Frontal cortex (tissue), 4 donors: ENCODE measurements at places on chromosomes 13 and 19.
A peak's percentile ranks its signal among the peaks of the same experiment; 100 is the strongest.

- no peak for DNase-seq
Observed at GRCh38 chr13:83549671-83550070, 332.6 kb downstream of the SLITRK1 start.

GRCh38 chr19:1809678-1810077 is 2.4 kb downstream of the ATP8B3 start:
- DNase-seq, result no peak

GRCh38 chr13:60260440-60260839 is 96.7 kb upstream of the DIAPH3 start:
- no peak for DNase-seq

- DNase-seq, result no peak
Observed at GRCh38 chr13:47959468-47960247, 41.4 kb downstream of the SUCLA2 start.

GRCh38 chr13:85241060-85241459 is 558.2 kb downstream of the SLITRK6 start:
- DNase-seq, result no peak

DNA sequence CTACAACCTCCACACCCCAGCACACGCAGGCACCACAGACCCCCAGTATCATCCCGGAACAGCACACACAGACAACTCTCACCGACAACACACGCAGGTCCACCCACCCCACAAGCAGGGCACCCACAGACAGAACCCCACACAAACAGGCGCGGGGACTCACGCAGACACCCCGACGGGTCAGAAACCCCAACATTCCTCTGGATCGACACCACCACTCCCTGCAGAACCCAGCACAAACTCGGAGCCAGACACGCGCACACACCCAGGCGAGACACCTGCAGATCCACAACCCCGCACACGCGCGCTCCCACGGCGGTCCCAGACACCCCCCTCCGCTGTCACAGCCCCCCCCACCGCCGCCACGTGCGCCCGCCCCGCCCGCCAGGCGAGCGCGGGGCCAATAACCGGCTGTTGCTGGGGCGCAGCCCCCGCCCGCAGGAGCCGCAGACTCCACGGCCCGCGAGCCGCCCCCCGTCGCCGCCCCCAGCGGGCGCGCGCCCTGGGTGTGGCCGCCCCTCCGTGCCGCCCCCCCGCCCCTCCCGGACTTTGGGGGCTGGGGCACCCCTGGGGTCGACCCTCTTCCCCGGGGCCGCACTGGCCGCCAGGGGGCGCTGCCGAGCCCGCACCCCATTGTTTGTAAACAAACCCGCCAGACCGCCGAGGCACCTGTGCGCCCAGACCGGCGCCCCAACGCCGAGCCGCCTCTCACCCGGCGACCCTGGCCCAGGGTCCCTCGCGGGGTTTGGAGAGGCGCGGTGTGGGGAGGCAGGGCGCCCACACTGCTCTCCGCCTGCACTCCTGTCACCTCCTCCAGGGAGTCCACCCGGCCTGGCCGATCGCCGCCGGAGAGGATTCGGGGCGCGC is 712 bp downstream of the BBC3 start:
- DNase-seq, result peak; percentile 70

GRCh38 chr13:107743100-107743499 is 472.2 kb downstream of the LIG4 start:
- DNase-seq, result no peak

GRCh38 chr19:13018035-13018914 is 23.0 kb downstream of the NFIX start:
- peak; percentile 42 for DNase-seq

DNA sequence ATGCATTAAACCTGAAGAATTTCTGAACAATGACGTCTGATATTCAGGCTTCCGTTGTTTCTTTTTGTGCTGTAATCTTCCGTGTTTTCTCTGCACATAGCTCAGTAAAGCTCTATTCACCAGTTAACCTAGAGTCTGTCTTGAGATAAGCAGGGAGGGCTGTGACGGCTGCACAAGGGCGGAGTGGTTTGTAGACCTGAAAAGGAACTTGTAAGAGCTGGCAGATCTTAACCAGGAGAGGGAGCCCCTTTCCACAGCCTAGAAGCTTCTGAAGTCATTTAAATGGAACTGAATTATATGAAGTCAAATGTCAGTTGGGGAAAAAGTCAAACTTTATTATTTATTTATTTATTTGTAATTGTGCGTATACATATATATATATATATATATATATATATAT is 27.5 kb downstream of the DPRX start:
- peak; percentile 54 for DNase-seq

DNA sequence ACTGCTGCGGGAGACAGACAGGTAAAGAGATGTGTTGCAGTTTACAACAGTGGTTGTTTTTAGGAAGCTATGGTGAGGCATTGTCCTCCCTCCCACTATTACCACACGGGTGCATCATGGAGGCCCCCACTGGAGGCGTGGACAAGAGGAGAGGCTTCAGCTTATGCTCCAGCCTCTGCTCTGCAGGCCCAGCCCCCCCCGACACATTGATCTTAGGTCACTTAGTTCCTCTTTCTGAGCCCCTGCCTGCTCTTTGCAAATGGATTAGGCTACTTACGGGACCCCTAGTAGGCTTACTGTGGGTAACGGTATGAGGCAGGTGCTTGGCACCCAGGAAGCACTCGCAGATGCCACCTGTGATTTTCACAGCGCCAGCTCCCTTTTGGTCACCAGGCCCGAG is 123.9 kb downstream of the SLC7A1 start:
- DNase-seq, result no peak

GRCh38 chr19:2453431-2454025 is 3.2 kb downstream of the LMNB2 start:
- DNase-seq, result no peak

DNA sequence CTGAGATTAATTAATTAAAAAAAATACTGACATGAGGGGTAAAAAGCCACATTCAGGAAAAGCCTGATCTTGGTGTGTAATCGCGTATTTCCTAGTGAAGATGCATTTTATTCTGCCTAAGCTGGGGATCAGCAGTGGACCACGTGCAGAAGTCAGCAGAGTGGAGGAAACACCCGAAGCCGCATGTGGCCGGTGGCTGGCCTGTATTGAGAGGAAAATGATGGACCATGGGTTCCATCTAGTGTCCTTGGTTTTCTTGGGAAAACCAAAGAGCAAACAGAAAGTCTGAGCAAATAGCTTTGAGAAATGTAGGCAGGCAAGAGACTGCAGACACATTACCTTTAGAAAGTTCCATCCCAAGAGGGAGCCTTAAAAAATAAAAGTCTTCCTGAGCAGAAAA is 23.7 kb upstream of the SHISA2 start:
- no peak for DNase-seq

GRCh38 chr19:29663861-29664752 is 1.2 kb upstream of the PLEKHF1 start:
- no peak for DNase-seq

DNA sequence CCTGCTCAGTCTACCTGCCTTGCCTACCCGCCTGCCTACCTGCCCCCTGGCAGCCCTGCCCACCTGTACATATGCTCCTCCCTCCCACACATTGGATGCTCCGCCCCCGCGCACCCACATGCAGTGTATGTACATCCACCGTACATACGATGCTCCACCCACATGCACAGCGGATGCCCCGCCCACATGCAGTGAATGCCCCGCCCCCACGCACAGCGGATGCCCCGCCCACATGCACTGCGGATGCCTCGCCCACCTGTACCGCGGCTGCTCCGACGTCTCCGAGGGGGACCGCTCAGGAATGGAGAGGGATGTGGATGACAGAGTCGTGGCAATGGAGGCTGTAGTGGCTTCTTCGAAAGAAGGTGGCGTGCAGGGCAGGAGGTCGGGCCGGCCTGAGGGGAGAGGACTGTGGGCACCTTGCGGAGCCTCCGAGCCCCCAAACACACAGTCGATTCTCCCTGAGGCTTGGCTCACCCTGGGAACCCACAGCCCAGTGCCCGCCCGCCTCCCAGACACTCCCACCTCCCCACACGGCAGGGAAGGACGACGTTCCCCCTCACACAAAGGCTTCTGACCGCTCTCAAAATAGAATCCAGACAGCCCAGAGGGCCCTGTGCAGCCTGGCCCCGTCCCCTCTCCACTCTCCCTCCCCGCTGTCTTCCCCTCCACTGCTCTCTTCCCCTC is 16.5 kb upstream of the CACTIN start:
- no peak for DNase-seq

DNA sequence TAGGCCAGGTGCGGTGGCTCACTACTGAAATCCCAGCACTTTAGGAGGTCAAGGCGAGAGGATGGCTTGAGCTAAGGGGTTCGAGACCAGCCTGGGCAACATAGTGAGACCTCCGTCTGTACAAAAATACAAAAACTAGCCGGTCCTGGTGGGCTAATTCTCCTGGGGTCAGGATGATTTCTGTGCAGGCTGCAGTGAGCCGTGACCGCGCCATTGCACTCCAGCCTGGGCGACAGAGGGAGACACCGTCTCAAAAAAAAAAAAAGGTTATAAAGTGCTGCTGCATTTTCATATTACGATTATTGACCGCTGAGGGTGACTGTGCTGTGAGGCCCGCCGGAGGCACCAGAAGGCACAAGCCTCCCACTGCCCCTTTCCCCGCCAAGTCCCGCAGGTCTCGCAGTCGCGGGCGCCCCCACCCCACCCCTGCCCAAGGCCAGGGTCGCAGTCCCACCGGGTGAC is 477 bp upstream of the PLEKHF1 start:
- DNase-seq, result no peak

- DNase-seq, result no peak
Observed at GRCh38 chr13:102191951-102192502, 209.8 kb downstream of the FGF14 start.

DNA sequence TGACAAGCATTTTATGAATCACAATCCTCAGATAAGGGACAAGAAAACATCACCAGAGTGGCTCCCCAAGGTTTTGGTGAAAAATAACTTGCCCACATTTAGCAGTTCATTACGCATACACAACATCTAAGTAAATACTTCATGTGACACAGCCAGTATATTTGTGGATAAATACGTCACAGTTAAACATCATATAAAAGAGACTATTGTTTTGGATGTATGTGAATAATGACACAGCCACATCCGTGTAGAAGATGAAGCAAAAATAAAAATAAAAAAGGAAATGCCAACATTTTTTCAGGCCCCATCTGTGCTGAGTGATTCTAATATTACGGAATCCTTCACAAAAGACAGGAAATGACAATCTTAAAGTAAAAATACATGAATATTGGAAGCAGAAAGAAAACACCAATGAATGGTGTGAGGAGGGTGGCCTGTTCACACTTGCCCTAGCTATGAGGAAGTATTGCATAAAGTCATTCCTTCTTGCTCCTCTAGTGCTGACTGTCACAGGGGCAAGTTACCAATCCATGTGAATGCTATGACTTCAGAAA is 457.1 kb downstream of the KLF12 start:
- no peak for DNase-seq

DNA sequence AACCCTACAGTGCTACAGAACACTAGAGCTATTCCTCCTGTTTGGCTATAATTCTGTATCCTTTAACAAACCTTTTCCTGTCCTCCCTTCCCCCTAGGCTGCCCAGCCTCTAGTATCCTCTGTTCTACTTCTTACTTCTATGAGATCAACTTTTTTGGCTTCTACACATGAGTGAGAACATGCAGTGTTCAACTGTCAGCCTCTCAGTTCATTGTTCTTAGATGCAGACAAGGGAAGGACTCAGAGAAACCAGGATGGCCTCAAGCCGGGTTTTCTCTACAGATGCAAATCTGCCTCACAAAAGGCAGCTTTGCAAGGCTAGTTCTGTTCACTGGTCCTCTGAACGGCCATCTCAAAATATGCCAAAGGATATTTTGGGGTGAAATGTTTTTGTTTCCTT is 18.4 kb downstream of the AMER2 start:
- no peak for DNase-seq

DNA sequence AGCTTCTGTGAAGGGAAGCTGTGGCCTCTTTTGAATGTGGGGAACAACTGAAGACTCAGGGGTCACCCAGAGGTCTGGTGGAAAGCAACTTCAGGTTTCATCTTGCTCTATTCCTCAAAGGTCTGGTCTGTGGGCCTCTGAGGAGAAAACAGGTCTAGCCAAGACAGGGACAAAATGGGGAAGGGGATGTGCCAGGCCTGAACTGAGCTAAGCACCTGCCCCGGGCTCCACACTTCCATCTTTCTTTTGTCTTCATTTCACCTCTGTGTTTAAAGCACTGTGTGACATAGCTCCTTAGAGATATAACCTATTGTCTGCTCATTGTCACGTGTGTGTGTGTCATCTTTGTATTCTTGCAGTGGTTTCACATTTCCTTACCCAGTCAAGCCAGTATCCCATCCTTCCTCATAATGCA is 19.9 kb upstream of the GDF15 start:
- no peak for DNase-seq

GRCh38 chr13:106565127-106565775 is 2.7 kb downstream of the ARGLU1 start:
- no peak for DNase-seq
